NCI-H1436 treated with DMSO at 0.1 percent for 48 hours (cell line): ENCODE measurements at places on chromosomes 13 and 19.

DNA sequence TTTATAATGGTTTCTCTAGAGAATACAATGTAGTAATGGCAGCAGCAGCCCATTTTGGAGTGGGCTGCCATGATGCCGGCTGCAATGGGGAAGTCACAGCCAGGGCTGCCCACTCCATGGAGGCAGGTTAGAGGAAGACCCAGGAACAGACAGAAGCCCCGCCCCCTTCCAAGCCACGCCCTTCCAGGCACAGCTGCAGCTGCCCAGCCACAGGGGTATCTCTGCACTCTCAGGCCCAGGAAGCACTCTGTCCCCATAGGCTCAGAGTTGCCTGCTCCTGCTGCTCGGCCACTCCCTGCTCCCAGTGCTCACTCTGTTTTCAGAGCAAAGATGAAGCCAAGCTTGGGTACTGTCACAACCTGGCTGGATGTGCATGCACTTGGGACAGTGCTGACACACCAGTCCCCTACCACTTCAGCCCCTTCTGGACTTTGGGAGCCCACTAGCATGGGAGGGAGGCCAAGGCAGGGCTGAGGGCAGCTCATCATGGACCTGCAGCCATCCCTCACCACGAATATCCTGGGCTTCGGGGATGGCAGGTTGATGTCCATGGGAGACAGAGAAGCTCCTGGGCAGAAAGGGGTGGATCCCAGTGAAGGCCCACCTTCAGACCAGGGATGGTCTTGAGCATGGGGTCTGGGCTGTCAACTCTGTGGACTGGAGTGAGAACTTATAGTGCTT is 1224.2 kb downstream of the SLITRK5 start:
- DNase-seq, result no peak

DNA sequence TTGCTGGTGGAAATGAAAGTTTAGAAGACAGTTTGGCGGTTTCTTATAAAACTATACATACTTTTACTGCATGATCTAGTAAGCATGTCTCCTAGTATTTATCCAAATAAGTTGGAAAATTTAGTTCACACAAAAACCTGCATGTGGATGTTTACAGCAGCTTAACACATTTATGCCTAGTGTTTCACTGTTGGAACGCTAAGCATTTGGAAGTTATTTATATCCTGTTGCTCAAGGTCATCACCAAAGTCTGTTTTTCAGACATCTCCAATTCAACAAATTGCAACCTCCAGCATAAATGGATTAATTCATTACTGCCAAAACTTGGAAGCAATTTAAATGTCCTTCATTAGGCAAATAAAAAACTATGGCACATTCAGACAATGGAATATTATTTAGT is 461.8 kb downstream of the SUCLA2 start:
- no peak for DNase-seq

- DNase-seq, result no peak
Observed at GRCh38 chr19:49256691-49257090, 68.3 kb downstream of the SLC6A16 start.

- no peak for DNase-seq
Observed at GRCh38 chr19:40947573-40947972, 43.5 kb upstream of the CYP2B6 start.

DNA sequence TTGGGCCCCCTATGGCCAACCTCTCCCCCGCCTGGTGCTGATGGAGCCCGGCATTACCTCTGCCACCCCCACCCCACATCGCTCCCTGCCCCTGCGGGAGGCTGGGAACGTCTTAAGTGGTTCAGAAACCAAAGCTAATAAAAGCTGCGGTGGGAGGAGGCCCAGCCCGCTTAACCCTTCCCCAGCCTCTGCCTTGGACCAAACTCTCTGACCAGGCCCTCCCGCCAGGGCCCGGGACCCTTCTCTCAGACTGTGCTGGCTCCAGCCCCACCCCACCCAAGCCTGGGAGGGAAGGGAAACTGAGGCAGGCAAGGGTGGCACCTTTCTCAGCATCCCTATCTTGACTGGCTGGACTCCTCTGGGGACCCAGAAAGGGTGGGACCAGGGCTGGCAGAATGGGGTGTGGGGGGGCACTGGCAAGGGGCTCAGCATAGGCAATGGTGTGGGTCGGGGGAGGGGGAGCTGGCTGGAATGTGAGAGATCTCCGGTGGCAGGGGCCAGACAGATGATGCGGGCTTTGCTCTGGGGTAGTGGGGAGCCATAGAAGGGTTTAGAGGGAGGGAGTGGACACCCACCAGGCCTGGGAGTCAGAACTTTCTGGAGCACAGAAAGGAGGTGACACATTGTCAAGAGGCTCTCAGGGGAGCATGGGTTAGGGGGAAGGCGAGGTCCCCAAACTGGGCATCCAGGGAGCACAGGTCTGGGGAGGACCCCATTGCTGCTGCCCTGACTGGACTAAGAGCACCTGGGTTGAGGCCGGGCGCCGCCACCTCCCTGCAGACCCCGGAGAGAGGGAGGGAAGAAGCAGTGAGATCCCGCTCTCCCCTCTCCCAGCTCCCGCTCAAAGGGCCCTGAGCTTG is 21.9 kb downstream of the SMIM24 start:
- DNase-seq, result no peak

GRCh38 chr19:35213663-35214632 is 14.6 kb downstream of the FAM187B start:
- DNase-seq, result no peak

- DNase-seq, result no peak
Observed at GRCh38 chr13:98798849-98799645, 46.6 kb upstream of the SLC15A1 start.

DNA sequence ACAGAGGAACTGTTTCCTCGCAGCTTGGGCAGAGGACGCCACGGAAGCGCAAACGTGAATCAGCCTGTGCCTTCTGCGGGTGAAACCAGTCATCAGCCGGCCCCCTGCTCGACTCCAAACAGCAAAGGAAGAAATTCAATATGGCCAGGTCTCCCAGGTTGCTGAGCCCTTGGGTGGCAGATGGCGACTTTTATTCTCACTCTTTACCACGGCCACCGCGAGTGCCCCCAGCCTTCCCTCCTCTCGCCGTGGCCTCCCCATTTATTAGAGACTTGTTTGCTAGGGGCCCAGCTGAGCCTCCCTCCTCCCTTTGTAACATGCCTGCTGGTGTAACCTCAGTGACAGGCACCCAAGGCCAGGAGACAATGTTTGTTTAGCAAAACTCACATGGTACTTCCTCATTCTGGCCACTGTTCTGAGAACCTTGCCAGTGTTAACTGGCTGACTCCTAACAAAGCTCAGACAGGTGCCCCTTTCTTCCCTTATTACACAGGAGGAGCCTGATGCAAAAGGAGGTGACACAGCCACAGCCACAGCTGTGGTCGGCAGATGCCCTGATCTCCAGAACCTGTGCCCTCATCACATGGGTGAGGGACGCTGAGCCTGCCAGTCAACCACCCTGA is 5.8 kb downstream of the RAB20 start:
- no peak for DNase-seq

DNA sequence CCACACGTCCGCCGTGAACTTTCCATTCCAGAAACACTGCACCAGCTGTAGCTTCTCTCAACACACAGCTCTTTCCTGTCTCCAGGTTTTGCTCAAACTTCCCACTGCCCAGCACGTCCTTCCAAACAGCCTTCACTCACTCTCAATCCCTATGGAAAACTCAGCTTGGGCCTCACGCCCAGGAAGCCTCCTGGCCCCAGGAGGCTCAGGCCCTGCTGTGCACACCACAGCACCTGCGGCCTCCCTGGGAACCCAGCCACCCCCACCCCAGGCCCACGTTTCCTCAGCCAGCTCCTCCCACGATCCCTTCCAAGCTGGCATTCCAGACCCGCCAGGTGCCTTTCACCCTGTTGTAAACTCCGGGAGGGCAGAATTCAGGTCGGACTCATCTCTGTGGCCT is 35.2 kb downstream of the C13orf46 start:
- no peak for DNase-seq

- no peak for DNase-seq
Observed at GRCh38 chr19:15508035-15508710, at the start of gene CYP4F22. Gene CYP4F22, plus strand, starts transcription at chr19:15508525. Its CDS starts 16,812 bp downstream, at chr19:15525337.

GRCh38 chr13:45184693-45185092 is 16.2 kb downstream of the KCTD4 start:
- no peak for DNase-seq

DNA sequence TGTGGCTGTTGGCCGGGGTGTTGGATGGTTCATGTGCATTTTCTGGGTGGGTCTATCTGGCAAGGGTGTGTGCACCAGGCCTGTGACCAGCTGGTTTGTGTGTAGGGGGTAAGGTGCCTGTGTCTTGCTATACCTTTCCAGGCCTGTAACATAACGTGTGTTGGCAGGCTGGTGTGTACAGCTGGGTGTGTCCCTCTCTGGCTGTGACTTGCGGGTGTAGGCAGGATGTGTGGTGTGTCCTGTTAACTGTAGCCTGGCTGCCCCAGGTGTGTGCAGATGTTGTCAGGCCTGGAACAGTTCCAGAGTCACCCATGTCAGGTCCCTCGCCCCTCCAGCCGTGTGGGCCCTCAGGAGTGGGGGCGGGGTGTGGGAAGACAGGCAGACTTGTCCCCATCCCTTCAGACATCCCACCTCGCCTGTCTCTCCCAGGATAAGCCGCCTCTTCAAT is 9.8 kb downstream of the KCTD15 start:
- no peak for DNase-seq

- no peak for DNase-seq
Observed at GRCh38 chr19:42421101-42421500, 6.1 kb downstream of the LIPE start.

- DNase-seq, result no peak
Observed at GRCh38 chr13:97249093-97249795, 27.1 kb downstream of the MBNL2 start.

DNA sequence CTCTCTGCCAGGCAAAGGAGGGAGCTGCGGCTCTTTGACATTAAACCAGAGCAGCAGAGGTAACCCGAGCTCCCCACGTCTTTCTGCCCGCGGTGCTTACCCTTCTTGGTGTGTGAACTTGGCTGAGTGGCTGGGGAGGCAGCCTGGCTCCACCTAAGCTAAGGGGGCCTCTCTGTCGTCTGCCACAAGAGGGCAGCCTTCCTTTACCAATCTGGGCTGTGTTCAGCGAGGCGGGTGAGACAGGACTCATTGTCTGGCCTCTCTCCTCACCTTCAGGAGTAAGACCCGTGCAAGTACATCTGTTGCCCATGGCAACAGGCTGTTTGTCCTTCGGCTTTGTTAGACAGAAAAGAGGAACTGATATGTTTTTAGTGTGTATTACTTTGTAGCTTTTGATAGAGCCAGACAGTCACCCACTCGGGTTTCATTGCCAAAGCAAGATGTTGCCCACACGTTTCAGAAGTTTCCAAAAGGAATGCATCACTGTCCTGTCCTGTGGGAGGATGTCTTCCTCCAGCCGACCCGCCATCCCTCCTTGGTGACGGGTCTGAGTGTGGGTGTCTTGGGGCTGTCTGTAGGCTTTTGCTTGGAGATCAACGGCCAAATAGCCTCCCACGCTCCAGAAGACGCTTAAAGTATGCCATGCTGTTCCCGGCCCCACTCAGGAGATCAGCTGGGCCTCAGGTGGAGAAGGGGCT is 4.6 kb downstream of the POP4 start:
- DNase-seq, result no peak

GRCh38 chr13:78587395-78587794 is 16.0 kb downstream of the POU4F1 start:
- DNase-seq, result no peak

DNA sequence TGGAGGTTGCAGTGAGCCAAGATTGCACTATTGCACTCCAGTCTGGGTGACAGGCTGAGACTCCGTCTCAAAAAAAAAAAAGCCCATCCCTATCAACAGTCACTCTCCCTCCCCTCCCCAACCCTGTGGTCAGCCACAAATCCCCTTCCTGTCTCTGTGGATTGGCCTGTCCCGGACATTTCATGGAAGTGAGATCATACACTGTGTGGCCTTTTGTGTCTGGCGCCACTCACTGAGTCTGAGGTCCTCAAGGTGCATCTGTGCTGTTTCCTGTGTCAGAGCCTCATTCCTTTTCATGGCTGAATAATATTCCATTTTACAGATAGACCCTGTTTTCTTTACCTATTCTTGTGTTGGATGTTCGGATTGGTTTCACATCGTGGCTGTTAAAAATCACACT is 149.5 kb downstream of the PTPRS start:
- DNase-seq, result no peak

DNA sequence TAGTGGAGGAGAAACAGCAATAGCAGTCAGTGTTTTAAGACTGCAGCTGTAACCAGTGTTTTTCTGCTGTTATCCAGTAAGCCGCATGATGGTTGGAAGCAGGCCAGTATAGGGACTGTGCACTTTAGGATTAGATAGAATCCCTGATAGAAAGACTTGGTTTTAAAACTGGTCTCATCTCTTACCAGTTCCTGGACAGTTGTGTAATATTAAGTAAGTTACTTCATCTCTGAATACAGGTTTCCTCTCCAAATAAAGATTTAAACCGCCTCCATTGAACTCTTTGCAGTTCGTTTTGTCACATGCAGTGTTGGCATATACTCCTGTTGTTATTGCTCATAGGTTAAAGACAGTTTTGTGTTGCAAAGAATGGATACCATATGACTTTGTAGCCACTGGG is 25.6 kb downstream of the URI1 start:
- DNase-seq, result no peak

DNA sequence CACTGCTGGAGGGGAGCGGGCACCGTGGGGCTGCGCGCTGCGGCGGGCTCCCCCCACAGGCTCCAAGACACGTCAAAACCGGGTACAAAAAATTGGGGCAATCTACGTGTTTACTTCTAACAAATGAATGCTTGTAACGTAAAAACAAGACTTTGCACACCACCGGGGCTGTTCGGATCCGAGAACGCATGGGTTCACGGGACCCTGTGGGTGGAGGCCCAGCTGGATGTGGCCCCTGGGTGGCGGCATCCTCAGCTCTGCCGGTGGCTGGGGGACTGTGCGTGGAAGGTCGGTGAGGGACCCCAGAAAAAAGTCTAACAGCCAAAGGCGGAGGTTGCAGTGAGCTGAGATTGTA is 10.3 kb upstream of the SLC7A10 start:
- no peak for DNase-seq

- DNase-seq, result no peak
Observed at GRCh38 chr13:51585696-51586095, 1.4 kb downstream of the WDFY2 start.

DNA sequence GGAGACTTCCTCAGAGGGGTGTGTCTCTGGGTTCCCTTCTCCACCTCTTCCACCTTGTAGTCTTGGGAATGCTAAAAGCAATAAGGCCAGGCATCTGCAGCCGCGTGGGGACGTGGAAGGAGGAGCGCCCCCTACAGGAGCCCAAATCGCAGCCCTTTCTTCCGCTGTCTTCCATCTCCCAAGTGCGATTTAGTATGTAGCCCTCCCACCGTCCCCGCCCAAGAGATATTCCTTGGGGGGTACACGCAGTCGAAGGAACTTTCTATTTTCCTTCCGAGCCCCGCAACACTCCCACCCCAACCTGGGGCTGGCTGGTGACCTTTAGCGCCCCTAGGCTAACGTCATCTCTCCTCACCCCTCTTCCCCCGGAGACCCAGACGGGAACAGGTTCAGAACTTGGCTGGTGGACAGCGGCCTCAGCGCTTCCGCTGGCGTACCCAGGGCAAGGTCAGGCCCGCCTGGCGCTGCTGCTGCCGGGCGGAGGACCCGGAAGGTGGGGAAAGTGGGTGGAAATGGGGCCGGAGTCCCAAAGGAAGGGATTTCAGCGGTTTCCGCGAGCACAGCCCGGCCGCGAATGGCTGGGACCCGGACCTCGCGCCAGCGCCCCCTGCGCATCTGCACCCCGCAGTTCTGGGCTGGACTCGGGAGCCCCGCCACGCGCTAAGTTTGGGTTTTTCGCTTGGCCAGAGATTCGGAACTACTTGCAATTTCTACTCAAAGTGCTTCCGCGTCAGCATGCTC is 2.1 kb upstream of the PCDH8 start:
- DNase-seq, result no peak
